ENCODE measurements at places on chromosomes 16 and 17.

DNA sequence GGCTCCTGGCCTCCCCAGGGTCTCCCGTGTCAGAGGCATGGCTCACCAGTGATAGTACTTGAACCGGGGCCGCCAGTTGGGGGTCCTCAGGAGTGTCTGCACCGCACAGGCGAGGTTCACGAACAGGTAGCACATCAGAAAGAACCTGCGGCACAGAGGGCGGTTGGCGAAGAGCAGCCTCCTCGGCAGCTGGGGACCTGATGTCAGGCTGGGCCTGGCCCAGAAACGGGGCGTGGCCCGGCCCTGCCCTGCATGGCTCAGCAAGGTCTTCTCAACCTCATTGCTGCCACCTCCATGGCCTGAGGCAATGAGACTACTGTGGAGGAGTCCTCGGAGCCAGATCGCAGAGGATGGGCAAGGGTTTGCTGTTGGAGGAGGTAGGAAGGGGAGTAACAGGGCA lies 4.1 kb upstream of the LCAT start:
- no peak for DNase-seq

- DNase-seq: no peak
Observed at GRCh38 chr17:74410001-74410443, 21.9 kb upstream of the GPRC5C start.

DNA sequence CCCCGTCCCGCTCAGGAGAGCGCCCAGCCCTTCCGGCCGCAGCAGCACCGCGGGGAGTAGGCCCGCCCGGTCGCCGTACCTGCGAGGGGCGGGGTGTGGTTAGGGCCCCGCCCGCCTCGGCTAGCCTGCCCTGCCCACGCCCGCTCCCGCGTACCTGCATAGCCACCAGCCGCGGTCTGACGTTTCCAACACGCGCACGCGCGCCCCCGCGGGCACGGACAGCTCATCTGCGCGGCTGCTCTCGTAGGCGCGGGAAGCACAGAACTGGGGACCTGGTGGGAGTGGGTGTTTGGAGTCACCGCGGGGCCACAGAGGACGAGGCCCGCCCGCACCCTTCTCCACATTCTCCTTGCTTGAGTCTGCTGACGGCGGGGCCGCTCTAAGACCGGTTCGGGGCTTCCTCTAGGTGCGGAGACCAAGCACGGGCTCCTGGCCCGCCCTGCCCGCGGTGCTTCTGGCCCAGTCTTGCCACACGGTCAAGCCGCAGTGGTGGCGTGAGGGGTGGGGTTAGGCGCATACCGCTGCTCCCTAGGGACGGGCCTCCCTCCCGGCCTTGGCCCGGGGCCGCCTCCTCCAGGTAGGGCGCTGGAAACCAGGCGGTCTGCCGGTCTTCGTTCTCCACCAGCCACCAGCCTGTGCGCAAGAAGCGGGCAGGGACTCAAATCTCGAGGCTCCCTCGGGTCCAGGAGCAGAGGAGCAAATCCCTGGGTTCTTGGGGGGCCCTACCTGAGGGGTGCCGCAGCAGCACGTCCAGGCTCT lies 1.8 kb downstream of the NOXO1 start:
- DNase-seq: no peak

GRCh38 chr16:4505356-4506147 lies 29.4 kb downstream of the HMOX2 start:
- no peak for DNase-seq

Measured in mesenchymal stem cell (in vitro differentiated cells and primary cell).